Central memory CD8-positive, alpha-beta T cell (primary cell): ENCODE measurements at places on chromosomes 2 and 18.

DNA sequence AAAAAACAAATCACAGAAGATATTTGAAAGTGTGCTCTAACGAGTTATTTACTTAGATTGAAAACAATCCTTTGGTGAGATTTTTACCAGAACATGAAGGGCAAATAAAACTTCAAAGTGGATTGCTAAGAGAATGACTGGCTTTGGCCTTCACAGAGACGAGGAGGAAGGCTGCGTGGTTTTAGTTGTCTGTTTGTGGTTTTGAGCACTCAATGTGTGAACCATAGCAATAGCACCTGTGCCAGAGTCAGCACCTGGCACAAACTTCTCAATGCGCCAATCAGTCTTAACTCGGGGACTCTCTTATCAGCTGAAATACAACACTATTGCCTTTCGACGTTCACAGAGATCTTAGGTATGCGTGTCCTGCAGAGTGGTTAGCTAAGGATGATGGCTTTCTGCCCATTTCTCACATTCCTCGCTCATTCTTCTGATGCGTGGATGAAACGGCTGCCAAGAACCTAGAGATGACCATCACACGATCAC, 70.0 kb downstream of the MBP start:
- peaks cover 52% of the 10 kb centered on the region for H3K36me3 ChIP-seq
- H3K27me3 ChIP-seq: no peaks in the 10 kb centered on the region
- peak; percentile 73 for DNase-seq
- H3K27ac ChIP-seq: peak overlapping the region; percentile 99

GRCh38 chr2:127102521-127103242, 4.3 kb downstream of the BIN1 start:
- no peaks in the 10 kb centered on the region for H3K27me3 ChIP-seq
- H3K27ac ChIP-seq: no peak overlapping the region
- H3K4me1 ChIP-seq: peaks cover 8% of the 10 kb centered on the region

- no peaks in the 10 kb centered on the region for H3K27me3 ChIP-seq
- peaks cover 15% of the 10 kb centered on the region for H3K4me1 ChIP-seq
- no peak overlapping the region for H3K4me3 ChIP-seq
- DNase-seq: no peak
- no peak overlapping the region for H3K27ac ChIP-seq
These were observed 7.0 kb downstream of the TIMM21 start for GRCh38 chr18:74155276-74155675.

GRCh38 chr2:9950521-9951271, 797 bp upstream of the GRHL1 start:
- H3K36me3 ChIP-seq: peaks cover 5% of the 10 kb centered on the region
- peaks cover 73% of the 10 kb centered on the region for H3K27me3 ChIP-seq
- peak; percentile 25 for DNase-seq
- peak overlapping the region; percentile 78 for H3K27ac ChIP-seq

GRCh38 chr2:96233880-96234316, 25.3 kb upstream of the STARD7 start:
- no peaks in the 10 kb centered on the region for H3K27me3 ChIP-seq
- H3K4me3 ChIP-seq: no peak overlapping the region
- H3K36me3 ChIP-seq: no peaks in the 10 kb centered on the region
- no peak overlapping the region for H3K27ac ChIP-seq

DNA sequence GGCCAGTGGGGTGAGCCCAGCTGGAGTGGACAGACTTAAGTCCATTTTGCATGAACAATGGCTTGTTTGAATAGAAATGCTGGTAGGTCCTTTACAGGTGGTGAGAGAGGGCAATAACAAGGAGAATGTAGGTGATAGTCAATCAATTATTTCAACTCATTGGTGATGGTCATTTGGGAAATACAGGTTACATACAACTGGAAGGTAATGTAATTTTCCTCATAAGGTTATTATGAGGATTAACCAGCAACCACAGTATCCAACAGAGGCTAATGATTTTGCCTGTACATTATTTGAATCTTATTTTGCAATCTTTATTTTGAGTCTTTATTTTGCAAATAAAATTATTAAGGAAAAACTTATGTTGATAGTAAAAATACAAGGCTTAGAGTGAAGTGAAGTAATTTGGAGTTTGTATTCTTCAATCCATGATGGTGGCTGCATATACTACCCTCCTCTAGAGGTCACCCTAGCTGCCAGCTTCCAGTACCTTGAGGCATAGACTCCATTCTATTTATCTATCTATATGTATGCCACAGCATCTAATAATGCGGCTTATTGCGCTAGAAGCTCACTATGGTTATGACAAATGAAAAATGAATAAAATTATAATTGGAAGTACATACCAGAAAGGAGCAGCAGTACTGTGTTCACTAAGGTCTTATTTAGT, 20.5 kb upstream of the HNMT start:
- no peaks in the 10 kb centered on the region for H3K27me3 ChIP-seq
- no peak overlapping the region for H3K27ac ChIP-seq
- no peaks in the 10 kb centered on the region for H3K36me3 ChIP-seq
- no peak for DNase-seq

DNA sequence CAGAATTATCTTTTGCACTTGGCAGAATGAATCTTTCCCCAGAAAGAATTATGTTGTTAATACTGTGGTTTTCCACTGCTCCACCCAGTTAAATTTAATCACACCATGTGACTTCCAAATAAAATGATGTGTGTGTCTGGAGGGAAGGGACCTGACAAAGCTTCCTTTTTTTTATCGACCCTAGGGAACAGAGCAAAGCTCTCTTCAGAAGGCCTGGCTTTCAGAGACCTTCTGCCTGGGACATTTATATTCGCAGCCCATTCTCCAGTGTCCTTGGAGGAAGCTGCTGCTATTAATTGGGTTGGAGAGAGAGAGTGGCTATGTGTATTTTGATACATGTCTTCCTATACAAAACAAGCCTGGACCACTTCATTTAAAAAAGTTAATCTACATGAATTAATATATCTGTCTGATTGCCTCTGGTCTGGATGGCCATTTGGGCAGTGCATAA, 233.7 kb downstream of the PRKCE start:
- no peak for DNase-seq
- H3K4me3 ChIP-seq: no peak overlapping the region
- H3K27ac ChIP-seq: no peak overlapping the region

DNA sequence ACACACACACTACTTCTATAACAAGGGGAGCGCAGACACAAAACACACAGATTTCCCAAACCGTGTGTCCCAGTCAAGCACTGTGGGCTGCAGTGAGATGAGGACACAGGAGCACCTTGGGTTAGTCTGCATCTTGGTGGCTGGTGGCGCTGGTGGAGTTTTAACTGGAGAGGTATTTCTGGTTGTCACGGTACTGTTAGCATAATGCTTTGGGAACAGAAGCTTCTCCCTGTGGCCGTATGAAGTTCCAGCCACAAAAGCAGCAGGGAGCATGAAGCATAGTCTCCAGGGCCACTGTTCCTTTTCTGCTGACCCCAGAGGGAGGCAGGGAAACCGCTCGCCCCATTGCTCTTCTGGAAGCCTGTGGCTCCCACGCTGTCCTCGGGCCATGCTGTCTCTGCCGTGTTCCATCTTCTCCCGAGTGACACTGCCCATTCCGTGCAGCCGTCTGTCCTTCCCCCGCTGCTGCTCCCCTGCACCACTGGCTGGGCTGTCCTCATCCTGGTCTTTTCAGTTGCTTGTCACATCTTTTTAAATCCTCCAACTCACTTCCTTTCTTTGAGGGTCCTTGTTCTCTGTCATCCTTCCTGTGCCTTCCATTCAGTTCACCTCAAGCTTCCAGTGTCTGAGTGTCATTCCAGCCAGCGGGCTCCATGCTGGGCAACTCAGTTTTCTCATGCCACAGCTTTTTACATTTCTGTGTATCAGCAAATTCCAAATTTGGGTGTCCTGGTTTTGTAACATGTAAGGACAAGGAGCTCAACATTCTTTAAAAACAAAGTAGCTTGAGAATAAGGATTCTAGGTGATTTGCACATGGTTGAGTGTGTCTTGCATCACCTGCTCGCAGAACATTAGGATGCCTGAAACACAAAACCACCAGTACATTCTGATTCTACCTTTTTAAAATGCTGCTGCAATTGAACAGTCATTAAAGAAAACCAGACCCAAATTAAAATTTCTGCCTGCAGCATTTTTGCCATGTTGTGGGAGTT, 125.0 kb downstream of the MTCL1 start:
- no peak for DNase-seq
- H3K4me1 ChIP-seq: no peaks in the 10 kb centered on the region
- no peak overlapping the region for H3K4me3 ChIP-seq
- no peak overlapping the region for H3K27ac ChIP-seq

DNA sequence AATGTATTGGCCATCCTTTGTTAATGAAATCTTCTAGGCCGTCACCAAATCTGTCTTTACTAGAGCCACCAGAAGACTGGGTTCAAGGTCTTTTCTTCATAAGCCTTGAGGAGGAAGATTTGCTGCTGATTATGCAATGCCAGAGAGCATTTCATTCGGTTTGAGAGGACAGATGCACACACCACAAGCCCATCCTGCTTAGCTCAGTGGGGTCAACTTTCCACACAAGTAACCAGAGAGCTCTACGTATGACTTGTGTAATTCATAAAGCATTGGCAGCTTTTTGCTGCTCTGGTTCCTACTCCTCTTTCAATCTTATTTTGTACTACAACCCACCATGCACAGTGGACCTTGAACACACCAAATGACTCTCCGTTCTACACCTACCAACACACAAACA, 106.9 kb downstream of the OSR1 start:
- H3K27ac ChIP-seq: no peak overlapping the region
- no peak for DNase-seq
- no peaks in the 10 kb centered on the region for H3K36me3 ChIP-seq
- no peak overlapping the region for H3K4me3 ChIP-seq

- H3K4me1 ChIP-seq: no peaks in the 10 kb centered on the region
- H3K27ac ChIP-seq: no peak overlapping the region
- H3K27me3 ChIP-seq: peaks cover 27% of the 10 kb centered on the region
- no peak overlapping the region for H3K4me3 ChIP-seq
These were observed 225.3 kb downstream of the ICOS start for GRCh38 chr2:204161886-204162285.

GRCh38 chr2:9398881-9399780, 24.2 kb downstream of the ITGB1BP1 start:
- no peak overlapping the region for H3K27ac ChIP-seq
- H3K4me3 ChIP-seq: no peak overlapping the region
- H3K27me3 ChIP-seq: no peaks in the 10 kb centered on the region
- DNase-seq: no peak
- peaks cover 12% of the 10 kb centered on the region for H3K4me1 ChIP-seq

DNA sequence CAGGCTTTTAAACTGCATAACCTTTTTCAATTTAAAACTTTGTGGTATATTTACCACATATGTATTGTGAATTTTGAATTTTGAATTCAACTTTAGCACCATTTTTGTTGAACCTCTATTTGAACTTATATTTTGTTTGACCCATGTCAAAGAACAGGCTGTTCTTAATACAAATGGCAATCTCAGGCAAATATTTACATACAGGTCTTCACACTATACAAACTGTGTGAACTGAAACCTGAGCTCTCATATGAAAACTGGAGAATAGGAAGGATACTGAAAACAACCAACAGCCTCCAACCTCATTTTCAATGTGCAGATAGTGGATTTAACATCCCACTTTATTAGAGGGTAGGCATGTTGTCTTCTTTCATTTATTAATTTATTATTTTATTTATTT, 491.8 kb downstream of the KCNJ3 start:
- H3K27ac ChIP-seq: no peak overlapping the region
- peaks cover 1% of the 10 kb centered on the region for H3K36me3 ChIP-seq
- no peak overlapping the region for H3K4me3 ChIP-seq
- H3K4me1 ChIP-seq: no peaks in the 10 kb centered on the region
- no peak for DNase-seq
- H3K27me3 ChIP-seq: no peaks in the 10 kb centered on the region

GRCh38 chr2:200708943-200709342, 102.8 kb upstream of the BZW1 start:
- H3K36me3 ChIP-seq: peaks cover 3% of the 10 kb centered on the region
- DNase-seq: no peak
- peaks cover 10% of the 10 kb centered on the region for H3K4me1 ChIP-seq
- H3K27ac ChIP-seq: no peak overlapping the region
- H3K27me3 ChIP-seq: no peaks in the 10 kb centered on the region

DNA sequence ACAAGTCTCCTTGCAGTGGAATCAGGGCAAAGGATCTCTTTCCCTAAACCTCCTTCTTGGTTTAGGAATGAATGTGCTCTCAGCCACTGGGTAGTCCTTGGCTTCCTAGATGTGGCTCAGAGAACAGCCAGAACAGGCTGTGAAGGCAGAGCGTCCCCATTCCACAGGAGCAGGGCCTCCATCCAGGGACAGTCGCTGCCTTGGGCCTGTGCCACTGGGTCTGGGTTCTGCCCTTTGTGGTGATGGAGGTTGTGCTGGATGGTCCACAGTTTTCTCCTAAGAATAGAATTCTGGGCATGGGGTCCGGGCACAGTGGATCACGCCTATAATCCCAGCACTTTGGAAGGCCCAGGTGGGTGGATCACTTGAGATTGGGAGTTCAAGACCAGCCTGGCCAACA, 516.5 kb upstream of the RAB6C start:
- H3K36me3 ChIP-seq: peaks cover 2% of the 10 kb centered on the region
- no peak for DNase-seq
- no peaks in the 10 kb centered on the region for H3K4me1 ChIP-seq
- no peaks in the 10 kb centered on the region for H3K27me3 ChIP-seq
- no peak overlapping the region for H3K4me3 ChIP-seq

DNA sequence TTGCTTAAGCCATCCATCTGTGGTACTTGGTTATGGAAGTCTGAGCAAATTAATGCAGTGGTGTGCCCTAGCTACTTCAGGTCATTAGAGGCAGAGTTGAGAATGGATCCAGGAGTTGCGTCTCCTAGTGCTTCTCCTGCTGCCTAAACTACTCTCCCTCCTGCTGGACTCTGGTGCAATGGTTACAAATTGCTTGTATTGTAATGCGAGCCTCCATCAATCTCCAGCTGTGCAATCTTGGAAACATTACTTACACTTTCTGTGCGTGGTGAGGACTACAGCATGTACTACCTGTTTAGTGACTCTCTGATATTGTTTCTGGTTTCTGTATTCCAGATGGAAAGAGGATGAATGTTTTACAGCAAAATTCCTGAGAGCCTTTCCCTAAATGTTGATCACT, 119.0 kb upstream of the CYRIA start:
- no peak overlapping the region for H3K27ac ChIP-seq
- H3K4me3 ChIP-seq: no peak overlapping the region
- DNase-seq: no peak
- H3K36me3 ChIP-seq: peaks cover 3% of the 10 kb centered on the region
- no peaks in the 10 kb centered on the region for H3K4me1 ChIP-seq

GRCh38 chr2:23235292-23235691, 149.7 kb upstream of the KLHL29 start:
- no peak overlapping the region for H3K27ac ChIP-seq
- DNase-seq: no peak
- no peaks in the 10 kb centered on the region for H3K4me1 ChIP-seq
- peaks cover 9% of the 10 kb centered on the region for H3K27me3 ChIP-seq
- H3K36me3 ChIP-seq: no peaks in the 10 kb centered on the region
- no peak overlapping the region for H3K4me3 ChIP-seq

DNA sequence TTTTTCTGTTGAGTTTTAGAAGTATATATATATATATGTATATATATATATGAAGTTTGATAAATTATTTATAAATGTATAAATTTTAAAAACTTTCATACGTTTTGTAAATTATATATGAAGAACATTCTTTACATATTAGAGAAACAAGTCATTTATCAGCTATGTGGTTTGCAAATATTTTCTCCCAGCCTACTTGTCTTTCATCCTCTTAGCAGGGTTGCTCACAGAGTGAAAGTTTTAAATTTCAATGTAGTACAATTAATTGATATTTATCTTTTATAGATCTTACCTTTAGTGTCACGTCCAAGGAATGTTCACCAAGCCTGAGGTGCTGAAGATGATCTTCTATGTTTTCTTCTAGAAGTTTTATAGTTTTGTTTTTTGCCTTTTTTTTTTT, 78.3 kb upstream of the HS6ST1 start:
- H3K27ac ChIP-seq: no peak overlapping the region
- DNase-seq: no peak
- H3K4me1 ChIP-seq: peaks cover 4% of the 10 kb centered on the region
- H3K4me3 ChIP-seq: no peak overlapping the region
